Vagina (tissue), 2 donors: ENCODE measurements at places on chromosomes 7 and 10. TPM values are rescaled to one million over a fixed set of nuclear protein-coding genes. Genes with fewer than 3 reads are reported as not detected.

GRCh38 chr10:58981846-58982245 lies 194.6 kb upstream of the PHYHIPL start:
- no peak overlapping the region for H3K4me3 ChIP-seq
- H3K4me1 ChIP-seq, result peaks cover 12% of the 10 kb centered on the region
- H3K27ac ChIP-seq, result no peak overlapping the region
- H3K36me3 ChIP-seq, result no peaks in the 10 kb centered on the region
- H3K27me3 ChIP-seq, result no peaks in the 10 kb centered on the region

- peak overlapping the region; percentile 56 for H3K27ac ChIP-seq
- no peak overlapping the region for H3K4me3 ChIP-seq
- DNase-seq, result no peak
- H3K27me3 ChIP-seq, result no peaks in the 10 kb centered on the region
- H3K36me3 ChIP-seq, result no peaks in the 10 kb centered on the region
These were observed 26.4 kb upstream of the GNA12 start for GRCh38 chr7:2870471-2870931.

Gene NPY4R2
- total RNA-seq, result 0.49 TPM

Gene GLI3
- total RNA-seq, result 24.6 TPM

DNA sequence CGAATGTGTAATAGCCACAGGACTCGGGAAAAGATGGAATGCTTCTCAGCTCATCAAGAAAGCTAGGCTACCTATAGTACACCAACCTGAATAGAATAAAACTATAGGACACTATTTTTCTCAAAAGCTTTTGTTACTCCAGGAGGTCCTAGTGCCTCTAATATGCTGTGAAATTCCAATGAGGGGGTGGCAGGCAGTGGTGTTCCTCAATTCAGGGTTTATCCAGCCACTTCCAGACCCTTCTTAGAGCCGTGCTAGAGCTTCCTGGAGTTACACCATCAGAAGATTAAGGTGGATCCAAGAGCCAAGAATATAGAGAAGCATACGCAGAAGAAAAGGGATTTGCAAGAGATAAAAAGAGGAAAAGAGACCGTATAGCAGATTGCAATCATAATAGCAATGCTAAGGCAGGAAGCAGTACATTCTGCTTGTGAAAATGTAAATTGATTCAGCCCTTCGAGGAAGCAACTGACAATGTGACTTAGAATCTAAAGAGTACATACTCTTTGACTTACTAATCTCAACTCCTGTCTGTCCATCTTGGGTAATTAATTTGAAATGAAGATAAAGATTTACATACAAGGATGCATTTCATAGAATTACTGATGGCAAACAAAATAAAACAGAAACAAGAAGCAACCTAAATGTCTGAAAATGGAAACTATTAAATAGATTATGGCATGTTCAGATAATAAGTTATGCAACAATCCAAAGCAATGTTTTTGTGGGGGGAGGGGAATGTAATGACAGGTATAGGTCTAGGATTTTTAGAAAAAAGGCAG lies 2.1 kb downstream of the ST8SIA6 start:
- H3K36me3 ChIP-seq, result no peaks in the 10 kb centered on the region
- peaks cover 7% of the 10 kb centered on the region for H3K27me3 ChIP-seq
- H3K4me1 ChIP-seq, result peaks cover 16% of the 10 kb centered on the region
- no peak for DNase-seq
- no peak overlapping the region for H3K27ac ChIP-seq

Gene TSPAN33
- 2.7 TPM for total RNA-seq

- peak overlapping the region; percentile 84 for H3K27ac ChIP-seq
- peaks cover 80% of the 10 kb centered on the region for H3K4me1 ChIP-seq
- DNase-seq, result no peak
- H3K36me3 ChIP-seq, result no peaks in the 10 kb centered on the region
- no peaks in the 10 kb centered on the region for H3K27me3 ChIP-seq
These were observed 2.5 kb downstream of the SH3PXD2A start for GRCh38 chr10:103852856-103853255.
